ENCODE measurements at places on chromosomes 12 and 14.

DNA sequence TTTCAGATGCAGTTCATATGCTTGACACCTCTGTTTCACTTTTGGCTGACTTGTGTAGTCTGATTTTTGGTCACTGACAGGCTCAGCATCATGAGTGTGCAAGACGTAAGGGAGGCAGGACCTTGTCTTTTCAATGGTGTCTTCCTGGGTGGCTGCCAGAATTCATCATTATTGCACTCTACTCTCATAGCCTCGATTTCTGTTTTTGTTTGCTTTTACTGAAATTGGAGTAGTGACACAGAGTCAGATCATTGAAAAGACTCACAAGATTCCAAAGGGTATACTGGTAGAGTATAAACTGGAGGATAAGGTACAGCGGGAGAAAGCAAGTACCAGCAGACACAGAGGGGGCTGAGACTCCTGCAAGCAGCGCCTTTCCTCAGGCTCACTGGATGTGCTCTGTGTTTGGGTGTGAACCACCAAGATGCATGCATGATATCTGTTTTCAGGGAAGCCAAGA is 126.3 kb upstream of the FGD4 start:
- DNase-seq, result no peak

GRCh38 chr12:45543887-45544286 is 185.6 kb upstream of the ARID2 start:
- no peak for DNase-seq

- no peak for DNase-seq
These were observed 60.1 kb upstream of the TUNAR start for GRCh38 chr14:95816539-95816938.

GRCh38 chr12:76033081-76034011 is 1.8 kb upstream of the PHLDA1 start:
- no peak for DNase-seq

GRCh38 chr12:104281636-104282035 is 21.9 kb upstream of the EID3 start:
- DNase-seq, result no peak

DNA sequence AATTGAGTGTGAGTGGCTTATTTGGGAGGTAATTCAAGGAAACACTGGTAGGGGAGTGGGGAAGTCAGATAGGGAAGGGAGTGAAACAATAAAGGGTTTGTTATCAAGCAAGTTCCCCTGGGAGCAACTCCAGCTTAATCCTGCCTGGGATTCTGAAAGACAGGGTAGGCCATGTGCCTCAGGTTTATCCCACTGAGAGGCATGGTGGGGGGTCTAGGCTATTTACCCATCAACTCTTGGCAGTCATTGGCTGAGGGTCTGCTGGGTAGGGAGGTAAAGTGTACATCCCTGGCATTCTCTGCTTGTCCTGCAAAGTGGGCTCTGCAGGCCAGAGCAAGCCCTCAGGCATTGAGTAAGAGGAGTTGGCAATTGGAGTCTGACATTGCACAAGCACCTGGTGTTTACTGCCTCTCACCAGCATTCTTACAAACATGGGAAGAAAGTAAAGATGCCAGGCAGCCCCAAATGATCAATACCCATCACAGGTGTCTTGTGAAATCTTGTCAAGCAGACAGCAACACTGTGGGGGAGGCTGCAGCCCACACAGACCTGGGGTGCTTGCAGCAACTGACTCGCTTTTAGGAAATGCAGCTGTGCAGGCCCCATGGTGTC is 169.3 kb downstream of the KTN1 start:
- no peak for DNase-seq

DNA sequence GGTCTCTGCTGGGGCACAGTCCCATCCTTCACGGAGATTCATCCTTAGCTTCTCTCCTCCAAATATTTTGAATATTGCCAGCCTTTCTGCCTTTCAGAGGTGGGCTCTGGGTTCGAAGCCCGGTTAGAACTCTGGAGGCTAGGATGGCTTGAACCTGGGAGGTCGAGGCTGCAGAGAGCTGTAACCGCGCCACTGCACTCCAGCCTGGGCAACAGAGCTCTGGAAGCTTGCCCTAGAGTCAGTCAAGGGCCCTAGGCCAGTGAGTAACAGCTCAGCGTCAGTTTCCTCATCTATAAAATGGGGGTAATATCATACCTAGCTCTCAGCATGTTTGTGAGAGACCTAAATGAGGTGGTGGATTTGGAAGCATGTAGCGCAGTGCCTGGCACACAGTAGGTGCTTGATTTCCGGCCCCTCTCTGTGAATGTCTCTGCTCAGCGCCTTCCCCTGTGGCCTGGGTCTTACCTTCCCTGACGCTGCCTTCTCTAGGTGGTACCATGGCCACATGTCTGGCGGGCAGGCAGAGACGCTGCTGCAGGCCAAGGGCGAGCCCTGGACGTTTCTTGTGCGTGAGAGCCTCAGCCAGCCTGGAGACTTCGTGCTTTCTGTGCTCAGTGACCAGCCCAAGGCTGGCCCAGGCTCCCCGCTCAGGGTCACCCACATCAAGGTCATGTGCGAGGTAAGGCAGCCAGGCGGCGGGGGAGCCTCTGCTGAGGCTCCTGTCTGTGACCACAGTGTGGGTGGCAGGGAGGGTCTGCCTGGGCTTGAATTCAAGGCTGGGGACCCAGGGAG is 3.4 kb downstream of the PTPN6 start:
- no peak for DNase-seq

GRCh38 chr14:97710726-97711125 is 913.5 kb downstream of the VRK1 start:
- DNase-seq, result no peak

GRCh38 chr12:49357103-49357678 is 10.1 kb upstream of the SPATS2 start:
- DNase-seq, result no peak

DNA sequence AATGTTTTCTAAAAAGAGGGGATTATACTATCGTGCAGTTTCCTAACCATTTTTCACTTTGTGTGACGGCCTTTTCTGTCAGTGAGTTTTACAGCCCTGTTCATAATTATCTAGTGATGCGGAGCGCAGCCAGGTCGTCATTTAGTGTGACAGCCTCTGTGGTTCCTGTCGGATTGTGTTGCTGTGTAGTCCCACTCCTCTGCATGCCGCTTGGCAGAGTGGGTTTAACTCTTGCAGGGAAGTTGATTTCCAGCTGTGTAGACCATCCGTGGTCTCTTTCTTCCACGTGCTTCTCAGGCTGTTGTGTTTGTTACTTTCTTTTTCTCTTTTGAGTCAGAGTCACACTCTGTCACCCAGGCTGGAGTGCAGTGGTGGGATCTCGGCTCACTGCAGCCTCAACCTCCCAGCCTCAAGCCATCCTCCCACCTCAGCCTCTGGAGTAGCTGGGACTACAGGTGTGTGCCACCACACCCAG is 8.6 kb downstream of the RAN start:
- DNase-seq, result no peak

DNA sequence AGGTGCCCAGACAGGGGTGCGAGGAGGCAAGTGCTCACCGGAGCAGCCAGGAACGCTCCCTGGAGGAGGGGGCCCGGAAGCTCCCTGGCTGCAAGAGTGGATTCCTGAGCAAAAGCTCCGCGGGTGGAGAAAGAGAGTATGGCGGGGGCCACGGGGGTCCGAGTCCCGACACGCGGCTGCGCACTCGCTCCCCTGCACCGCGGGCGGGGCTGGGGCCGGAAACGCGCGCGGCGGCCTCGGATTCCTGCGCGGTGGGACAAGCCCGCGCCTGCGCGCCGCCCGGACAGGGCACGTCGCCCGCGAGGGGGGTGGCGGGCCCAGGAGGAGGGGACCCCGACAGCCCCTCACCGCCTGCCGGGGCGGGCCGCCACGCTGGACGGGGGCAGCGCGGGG is 27.8 kb upstream of the GPR132 start:
- DNase-seq, result peak; percentile 70

- DNase-seq, result no peak
These were observed 45.3 kb downstream of the PRMT8 start for GRCh38 chr12:3536096-3536875.

DNA sequence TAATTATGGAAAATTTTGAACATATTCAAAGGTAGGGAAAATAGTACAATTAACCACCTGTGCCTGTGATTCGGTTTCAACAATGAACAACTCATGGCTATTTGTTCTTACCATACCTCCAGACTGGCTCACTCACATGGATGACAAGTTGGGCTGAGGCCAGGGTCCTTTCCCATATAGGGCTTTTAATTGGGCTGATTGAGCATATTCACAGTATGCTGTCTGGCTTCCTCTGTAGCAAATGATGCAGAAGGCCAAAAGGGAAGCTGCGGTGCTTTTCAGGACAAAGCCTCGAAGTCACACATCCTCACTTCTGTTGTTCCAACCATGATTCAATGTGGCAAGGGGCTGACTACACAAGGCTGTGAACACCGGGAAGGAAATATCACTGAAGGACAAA is 297.5 kb upstream of the SLC16A7 start:
- DNase-seq, result no peak

GRCh38 chr12:33967760-33968159 is 54.5 kb upstream of the ALG10 start:
- no peak for DNase-seq

- DNase-seq, result no peak
These were observed 316.4 kb downstream of the ZFP36L1 start for GRCh38 chr14:68476212-68477109.

GRCh38 chr14:103626146-103626850 is 2.7 kb upstream of the KLC1 start:
- DNase-seq, result no peak

DNA sequence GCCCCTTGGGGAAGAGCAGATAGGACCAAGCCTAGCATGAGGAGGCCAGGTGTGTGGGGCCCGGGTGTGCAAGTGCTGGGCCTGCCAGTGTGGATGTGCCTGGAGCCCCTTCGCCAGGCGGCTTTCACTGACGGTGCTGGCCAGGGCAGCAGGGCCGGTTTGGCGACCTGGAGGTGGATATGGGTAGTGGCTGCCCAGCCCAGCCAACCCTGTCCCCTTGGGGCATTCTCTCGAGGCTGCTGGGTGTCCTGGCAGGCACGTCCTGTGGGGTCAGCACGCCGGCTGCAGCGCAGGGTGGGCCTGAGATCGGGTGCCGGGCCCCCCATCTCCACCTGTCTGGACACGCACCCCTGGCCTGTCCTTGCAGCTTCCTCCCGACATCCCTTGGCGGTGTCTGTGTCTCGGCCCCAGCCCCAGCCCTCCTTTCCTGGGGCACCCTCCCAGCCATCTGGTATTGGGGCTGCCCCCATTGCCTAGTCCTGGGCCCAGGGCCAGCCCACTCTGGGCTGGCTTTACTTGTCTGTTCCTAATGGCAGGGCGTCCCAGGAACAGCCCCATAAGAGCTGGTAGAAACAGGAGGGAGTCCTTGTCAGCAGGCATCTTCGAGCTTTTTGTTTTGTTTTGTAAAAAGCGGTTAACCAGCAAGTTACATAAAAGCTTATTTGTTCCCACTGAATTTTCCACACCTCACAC is 7.2 kb upstream of the CRIP2 start:
- DNase-seq, result no peak

DNA sequence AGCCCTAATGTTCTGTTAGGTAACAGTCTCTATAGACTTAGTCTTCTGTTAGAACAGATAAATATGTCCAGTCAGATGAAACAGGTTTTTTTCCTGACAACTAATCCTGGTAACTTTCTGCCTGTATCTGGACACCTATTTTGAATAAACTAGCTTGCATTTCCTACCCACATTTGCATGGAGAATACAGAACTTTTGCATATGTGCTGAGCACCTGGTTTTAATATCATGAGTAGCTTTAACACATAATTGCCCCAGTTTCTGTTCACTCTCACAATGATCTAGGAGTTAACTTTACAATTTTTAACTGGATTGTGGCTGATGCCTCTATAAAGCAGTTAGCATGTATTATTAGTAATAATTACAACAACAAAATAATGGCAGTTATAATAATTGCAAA is 111.7 kb downstream of the KTN1 start:
- no peak for DNase-seq

- DNase-seq, result no peak
These were observed 43.0 kb downstream of the SMIM41 start for GRCh38 chr12:52122540-52122871.

DNA sequence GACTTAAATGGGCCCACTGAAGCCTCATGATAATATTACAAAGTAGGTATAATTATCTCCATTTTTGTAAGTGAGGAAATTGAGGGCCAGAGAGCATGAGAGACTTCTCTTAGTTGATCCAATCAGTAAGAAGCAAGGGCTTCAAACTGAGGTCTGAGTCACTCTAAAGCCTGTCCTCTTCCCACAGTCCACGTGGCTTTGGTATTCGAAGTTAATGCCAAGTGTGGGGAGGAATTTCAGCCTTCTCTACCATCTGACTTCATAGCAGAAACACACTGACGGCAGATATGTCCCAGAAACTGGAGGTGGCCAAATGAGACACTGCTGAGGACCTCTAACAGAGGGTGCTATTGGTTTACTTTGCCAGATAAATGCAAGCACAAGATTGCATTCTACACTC is 114.4 kb upstream of the OVCH1 start:
- DNase-seq, result no peak

DNA sequence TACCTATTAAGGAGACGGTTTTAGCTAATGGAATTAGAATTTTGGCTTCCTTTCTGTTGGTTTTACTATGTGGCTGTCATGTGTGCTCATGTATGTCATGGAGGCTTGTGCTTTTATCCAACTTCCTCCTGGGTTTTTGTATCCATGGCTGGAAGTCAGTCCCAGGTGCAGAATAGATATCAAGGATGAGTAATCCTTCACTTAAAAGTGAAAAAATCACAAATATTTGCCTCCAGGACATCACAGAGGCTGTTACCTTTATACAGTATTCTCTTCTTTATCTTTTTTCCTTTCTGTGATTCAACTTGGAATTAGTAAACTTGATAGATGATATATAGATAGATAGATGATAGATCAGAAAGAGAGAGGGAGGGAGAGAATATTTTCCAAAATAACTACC is 706.8 kb downstream of the GALC start:
- DNase-seq, result no peak

DNA sequence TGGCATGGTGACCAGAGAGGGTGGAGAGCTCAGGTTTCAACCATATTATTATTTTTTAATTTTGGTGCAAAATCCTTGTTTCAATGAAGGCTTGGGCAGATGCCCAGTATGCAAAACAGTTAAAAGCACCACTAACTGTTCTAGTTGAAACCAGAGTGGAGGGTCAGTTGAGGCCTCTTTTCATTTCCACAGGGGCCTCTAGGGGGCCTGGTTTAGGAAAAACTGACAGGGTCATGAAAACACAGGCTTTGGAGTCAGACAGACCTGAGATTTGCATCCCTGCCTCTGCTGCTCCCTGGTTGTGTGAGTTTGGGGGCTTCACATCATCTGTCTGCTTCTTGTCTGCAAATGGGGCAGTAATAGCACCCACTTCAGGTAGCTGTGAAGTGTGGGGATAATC is 3.3 kb upstream of the RPH3A start:
- DNase-seq, result no peak

DNA sequence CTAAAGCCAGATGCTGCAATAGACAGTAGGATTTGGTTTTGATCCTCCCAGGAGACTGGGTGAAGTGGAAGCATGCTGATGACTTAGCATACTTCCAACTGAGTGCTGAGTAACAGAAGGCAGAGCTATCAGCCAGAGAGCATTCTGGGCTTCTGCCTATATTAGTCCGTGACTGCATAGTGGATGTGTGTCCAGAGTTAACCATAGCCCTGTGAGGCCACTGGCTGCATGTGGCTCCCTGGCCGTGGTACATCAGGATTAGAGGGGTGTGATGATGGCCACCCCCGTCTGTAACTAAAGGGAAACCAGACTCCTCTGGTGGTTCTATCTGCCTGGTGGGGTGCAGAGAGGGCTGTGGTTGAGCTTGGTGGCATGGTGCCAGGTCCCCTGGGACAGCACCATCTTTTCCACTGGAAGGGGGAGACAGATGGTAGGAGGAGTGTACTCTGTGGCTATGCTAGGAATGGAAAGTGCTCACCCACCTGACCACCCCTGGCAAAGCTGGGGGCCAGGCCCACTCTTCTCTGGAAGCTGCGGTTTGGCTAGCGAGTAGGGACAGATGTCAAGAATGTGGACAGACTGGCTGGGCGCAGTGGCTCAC is 27.4 kb downstream of the ABCD4 start:
- DNase-seq, result no peak
